Activated T-helper 1 cell treated with anti-CD3 and anti-CD28 coated beads, Interleukin-2, amount 50 U/mL, for 16 hours (primary cell): ENCODE measurements at places on chromosomes 2 and 18.

GRCh38 chr2:186695081-186695756 is 1.4 kb downstream of the FAM171B start:
- DNase-seq: no peak

DNA sequence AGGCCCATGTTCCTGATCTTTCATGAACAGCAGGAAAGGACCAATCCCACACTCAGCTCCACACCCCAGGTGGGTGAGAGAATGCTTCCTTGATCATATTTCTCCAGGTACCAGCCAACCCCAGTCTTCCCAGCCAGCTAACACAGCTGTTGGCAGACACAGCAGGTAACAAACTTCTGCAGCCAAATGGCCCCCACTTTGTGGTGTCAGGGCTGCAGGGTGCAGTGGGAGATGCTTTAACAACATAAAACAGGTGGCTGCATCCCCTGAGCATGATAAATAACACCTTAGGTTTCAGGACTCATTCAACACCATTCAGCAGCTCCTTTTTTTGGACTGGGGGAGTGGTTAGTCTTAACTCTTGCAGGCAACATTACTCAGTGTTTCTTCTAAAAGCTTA is 76.7 kb upstream of the ACAA2 start:
- no peak for DNase-seq

DNA sequence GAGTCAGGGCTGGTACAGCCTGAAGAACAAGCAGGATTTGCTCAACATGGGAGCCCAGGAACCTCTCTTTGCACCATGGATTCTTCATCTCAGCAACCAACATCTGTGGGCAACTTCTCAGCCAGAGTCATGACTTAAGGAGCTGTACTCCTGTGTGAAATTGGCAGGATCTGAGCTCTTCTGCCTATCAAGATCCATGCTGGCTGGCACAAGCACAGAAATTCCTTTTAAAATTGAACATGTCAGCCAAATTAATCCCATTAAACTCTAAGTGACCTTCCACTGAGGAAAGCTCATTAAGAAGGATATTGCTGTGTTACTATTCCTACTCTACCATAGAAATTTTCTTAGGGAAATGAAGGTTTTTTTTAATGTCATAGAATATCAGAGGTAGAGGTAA is 110.5 kb upstream of the SCG2 start:
- no peak for DNase-seq

- DNase-seq: no peak
Measured at GRCh38 chr2:160499865-160500264, 6.3 kb upstream of the RBMS1 start.

GRCh38 chr2:216260629-216261028 is 111.7 kb downstream of the MARCHF4 start:
- no peak for DNase-seq
